ENCODE measurements at places on chromosomes 5 and 9.

GRCh38 chr5:107325866-107326265, 344.9 kb downstream of the EFNA5 start:
- no peak for DNase-seq

DNA sequence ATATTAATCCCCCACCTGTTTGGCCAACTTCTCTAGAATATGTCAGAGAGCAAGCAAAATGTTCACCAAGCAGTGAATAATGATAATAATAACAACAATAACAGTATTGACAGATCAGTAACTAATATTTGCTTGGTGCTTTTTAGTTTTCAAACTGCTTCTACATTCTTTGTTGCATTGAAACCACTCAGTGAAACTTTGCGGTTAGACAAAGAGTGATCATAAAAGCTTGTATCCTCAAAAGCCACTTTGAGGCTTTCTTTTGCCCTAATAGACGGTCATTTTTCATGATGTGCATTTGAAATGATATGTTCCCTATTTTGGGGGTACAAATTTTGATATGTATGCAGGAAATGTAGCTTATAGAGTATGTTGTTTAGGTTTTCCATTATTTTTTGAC, 43.6 kb upstream of the PTGS1 start:
- DNase-seq: no peak

GRCh38 chr5:107381189-107381856, 289.4 kb downstream of the EFNA5 start:
- DNase-seq: no peak

DNA sequence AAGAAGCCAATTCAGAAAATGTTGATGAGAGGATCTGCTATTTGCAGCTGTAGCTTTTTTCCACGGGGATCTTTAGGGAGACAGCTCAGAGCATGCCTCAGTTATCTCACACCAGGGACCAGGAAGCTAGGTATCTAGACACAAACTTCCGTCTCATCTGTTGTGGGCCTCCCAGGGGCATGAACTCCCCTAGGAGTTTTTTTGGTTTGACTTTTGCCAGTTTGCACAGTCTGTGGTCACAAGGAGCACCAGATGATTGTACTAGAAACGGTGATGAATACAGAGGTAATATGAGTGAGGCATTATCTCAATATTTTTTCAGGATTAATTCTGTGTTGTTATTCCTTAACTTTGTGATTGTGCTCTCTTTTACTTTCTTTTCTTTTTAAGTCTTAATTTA, 533.2 kb upstream of the SEMA6A start:
- DNase-seq: no peak

GRCh38 chr5:65128226-65128625, 353.5 kb downstream of the ADAMTS6 start:
- DNase-seq: no peak

DNA sequence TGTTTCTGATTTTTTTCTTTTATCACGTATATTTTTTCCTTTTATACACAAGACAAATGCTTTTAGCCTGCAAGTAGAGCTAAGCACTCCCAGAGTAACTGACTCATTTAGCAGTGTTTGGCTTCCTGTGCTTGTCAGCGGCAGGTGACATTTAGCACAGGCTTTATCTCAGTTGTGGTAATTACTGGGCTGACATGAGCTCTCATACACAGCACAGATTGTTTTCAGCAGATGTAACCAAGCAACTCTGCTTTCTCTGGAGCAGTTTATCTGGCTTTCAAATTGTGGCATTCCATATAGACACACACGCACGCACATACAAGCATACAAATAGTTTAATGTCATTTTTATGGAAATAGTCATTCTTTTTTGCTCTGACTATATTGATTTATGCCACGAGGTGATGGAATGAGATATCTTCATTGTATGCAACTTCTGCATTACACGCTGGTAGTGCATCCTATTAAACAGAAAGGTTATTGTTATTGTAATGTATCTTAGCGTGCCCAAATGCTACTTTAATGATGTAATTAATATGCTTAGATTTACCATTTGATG, 379.0 kb upstream of the GRAMD2B start:
- no peak for DNase-seq

DNA sequence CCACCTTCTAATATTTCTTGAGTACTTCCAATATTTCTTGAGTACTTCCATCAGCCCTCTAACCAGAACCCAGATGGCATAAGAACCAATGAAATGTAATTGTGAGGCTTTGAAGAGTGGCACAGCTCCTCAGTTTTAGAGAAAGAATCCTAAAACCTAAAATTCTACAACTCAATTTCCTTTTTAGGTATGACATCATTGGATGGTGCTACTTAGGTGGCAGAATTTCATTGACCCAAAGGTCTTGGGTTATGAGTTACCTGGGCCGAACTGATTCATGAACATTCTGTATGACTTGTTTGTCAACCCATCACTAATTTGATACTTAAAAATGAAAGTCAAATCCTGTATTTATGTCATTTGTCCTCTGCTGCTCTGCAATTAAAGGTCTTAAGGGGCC, 13.1 kb downstream of the HMGCS1 start:
- DNase-seq: no peak

- DNase-seq: no peak
These were observed 54.6 kb upstream of the POU4F3 start for GRCh38 chr5:146284016-146284415.

GRCh38 chr9:38311382-38312270, 80.9 kb upstream of the ALDH1B1 start:
- no peak for DNase-seq

GRCh38 chr9:106846857-106847256, 16.1 kb upstream of the ZNF462 start:
- DNase-seq: no peak

DNA sequence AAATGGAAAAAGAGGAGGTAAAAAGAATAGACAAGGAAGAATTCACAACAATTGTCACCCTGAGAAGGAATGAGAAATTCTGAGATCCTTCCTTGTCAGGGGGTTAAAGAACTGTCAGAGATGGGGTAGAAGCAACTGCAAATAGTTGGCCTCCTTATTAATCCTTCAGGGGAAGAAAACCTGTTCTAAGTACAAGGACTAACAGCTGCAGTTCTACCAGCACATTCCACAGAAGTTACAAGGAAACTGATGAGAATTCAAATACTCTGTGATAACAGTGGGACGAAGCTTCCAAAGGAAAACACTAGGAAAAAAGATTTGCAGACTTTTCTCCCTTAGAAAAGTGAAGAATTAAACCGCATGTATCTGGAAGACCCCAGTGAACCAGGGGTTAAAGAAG, 93.7 kb downstream of the OR2K2 start:
- no peak for DNase-seq

DNA sequence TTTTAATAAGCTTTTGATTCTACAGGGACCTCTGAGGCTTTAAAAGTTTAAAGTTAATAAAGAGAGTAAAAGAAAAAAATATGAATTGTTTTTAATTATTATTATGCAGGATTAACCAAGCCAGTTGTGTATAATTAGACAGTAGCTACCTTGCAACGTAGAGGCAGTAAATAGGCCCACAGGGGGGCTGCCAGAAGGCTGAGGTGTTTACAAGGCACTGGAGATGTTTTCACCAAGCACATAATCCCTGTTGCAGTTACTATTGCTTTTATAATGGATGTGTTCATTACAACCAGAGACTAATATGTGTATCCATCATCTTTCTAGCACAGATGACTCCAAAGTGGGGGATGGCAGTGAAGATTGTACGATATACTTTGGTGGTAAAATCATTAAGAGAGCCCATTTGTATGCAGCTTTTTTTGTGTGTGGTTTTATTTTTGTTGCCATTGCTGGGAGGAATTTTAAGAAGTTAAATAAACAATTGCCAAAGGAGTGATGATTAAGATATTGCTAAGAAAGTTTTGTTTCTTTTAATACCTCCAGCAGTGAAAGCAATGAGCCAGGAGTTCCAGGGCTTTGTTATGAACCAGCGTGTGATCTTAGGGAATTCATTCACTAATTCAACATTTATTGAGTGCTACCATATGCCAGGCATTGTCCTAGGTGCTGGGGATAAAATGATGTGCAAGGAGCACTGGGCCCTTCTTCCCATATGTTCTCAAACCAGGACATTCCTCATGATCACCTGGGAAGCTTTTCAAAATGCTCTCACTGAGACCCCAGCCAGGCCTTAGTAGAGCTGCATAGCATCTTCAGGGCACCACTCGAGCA, 138.7 kb upstream of the EFNA5 start:
- no peak for DNase-seq
